ENCODE measurements at places on chromosomes 12 and 14. TPM values are rescaled to one million over a fixed set of nuclear protein-coding genes. Genes with fewer than 3 reads are reported as not detected.

Gene PLBD1
- total RNA-seq, result 0.30 TPM

Gene DLGAP5
- total RNA-seq, result 72.8 TPM

Gene CALCOCO1
- 42.6 TPM for total RNA-seq

Gene IRAK3
- 0.12 TPM for total RNA-seq

Gene CLEC1B
- total RNA-seq, result not detected

Gene CLEC7A
- not detected for total RNA-seq

Gene ADCY4
- 0.86 TPM for total RNA-seq

Gene STYK1
- total RNA-seq, result 4.4 TPM

Gene OTOGL
- total RNA-seq, result not detected

Gene CD69
- not detected for total RNA-seq

Gene CMKLR1
- 0.15 TPM for total RNA-seq

Gene FAM222A
- total RNA-seq, result 3.7 TPM

Gene NYNRIN
- 0.27 TPM for total RNA-seq

Gene TRIM9
- 4.6 TPM for total RNA-seq

Gene GARIN6
- total RNA-seq, result not detected

Gene TTC6
- 0.10 TPM for total RNA-seq

Gene RD3L
- not detected for total RNA-seq

Gene ZCRB1
- 68.1 TPM for total RNA-seq

Gene IAPP
- not detected for total RNA-seq

Gene SOX5
- 0.52 TPM for total RNA-seq

Gene IL22
- not detected for total RNA-seq

Gene COL2A1
- 0.22 TPM for total RNA-seq

Gene MYH6
- not detected for total RNA-seq

Gene CLEC1A
- not detected for total RNA-seq

Gene ARHGEF40
- total RNA-seq, result 6.3 TPM

Gene NKX2-1
- total RNA-seq, result 0.84 TPM

Gene HAL
- total RNA-seq, result 1.8 TPM

Gene OTX2
- not detected for total RNA-seq

Gene SMIM41
- total RNA-seq, result not detected

Gene VWF
- total RNA-seq, result 0.57 TPM

Gene GPR132
- total RNA-seq, result 0.10 TPM

Gene GLIPR1L1
- not detected for total RNA-seq

Gene UNC79
- 0.10 TPM for total RNA-seq

Gene STAT6
- 78.5 TPM for total RNA-seq
